ENCODE measurements at places on chromosomes 12 and 14. TPM values are rescaled to one million over a fixed set of nuclear protein-coding genes. Genes with fewer than 3 reads are reported as not detected.

GRCh38 chr14:89185919-89186855, 230.8 kb downstream of the FOXN3 start:
- DNase-seq: no peak
- H3K4me1 ChIP-seq: peaks cover 45% of the 10 kb centered on the region
- H3K4me3 ChIP-seq: peak overlapping the region; percentile 44
- no peaks in the 10 kb centered on the region for H3K27me3 ChIP-seq
- H3K27ac ChIP-seq: peak overlapping the region; percentile 92

GRCh38 chr12:112466835-112467234, 48.1 kb downstream of the PTPN11 start:
- peak overlapping the region; percentile 3 for H3K27ac ChIP-seq
- peaks cover 12% of the 10 kb centered on the region for H3K4me1 ChIP-seq
- H3K27me3 ChIP-seq: no peaks in the 10 kb centered on the region
- no peak for DNase-seq
- no peak overlapping the region for H3K4me3 ChIP-seq

GRCh38 chr14:92628636-92629035, 115.1 kb downstream of the RIN3 start:
- no peak overlapping the region for H3K4me3 ChIP-seq
- no peaks in the 10 kb centered on the region for H3K4me1 ChIP-seq
- no peak overlapping the region for H3K27ac ChIP-seq
- H3K36me3 ChIP-seq: no peaks in the 10 kb centered on the region

- H3K27ac ChIP-seq: no peak overlapping the region
- H3K27me3 ChIP-seq: no peaks in the 10 kb centered on the region
- H3K4me3 ChIP-seq: no peak overlapping the region
- no peak for DNase-seq
- H3K4me1 ChIP-seq: no peaks in the 10 kb centered on the region
- H3K36me3 ChIP-seq: no peaks in the 10 kb centered on the region
Measured at GRCh38 chr12:42770261-42770660, 180.7 kb upstream of the PRICKLE1 start.

DNA sequence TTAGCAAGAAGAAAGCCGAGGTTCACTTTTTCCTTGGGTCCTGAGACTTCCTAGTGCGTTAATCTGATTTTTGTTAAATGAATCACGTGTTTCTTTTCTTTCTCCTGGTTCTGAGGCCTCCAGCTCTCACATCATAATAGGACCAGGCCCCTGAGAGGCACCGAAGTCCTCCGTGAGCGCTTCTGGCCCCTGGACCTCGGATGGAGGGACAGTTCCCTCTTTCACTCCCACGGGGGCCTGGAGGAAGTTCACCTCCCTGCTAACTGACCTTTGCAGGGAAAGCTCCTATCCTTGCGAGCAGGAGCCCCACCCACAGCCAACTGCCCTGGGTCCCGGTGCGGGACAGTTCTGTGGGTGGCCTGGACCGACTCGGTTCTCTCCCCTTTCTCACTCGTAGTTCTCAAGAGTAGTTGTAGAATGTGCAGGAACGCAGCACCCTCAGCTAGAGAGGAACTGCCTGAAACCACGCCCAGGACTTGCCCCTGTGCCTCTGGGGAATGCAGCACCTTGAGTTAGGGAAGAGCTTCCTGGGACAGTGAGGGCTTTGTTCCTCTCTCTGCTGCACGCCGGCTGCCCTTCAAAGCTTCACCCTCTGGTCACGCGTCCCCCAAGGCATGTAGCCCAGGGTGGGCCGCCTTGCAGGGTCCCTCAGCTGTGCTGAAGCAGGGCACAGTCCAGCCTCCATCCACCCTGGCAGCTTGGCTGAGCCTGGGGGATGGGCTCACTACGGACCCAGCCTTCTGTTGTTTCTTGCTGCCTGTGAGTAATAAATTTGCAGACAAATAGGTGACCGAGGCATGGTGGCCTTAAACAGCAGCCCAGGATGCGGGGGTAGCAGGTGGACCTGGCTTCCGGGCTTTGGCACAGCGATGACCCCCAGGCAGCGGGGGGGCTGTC, 264.6 kb downstream of the ADGRD1 start:
- DNase-seq: no peak
- H3K27ac ChIP-seq: no peak overlapping the region
- H3K4me3 ChIP-seq: no peak overlapping the region
- H3K27me3 ChIP-seq: peaks cover 6% of the 10 kb centered on the region
- no peaks in the 10 kb centered on the region for H3K36me3 ChIP-seq
- H3K4me1 ChIP-seq: no peaks in the 10 kb centered on the region

DNA sequence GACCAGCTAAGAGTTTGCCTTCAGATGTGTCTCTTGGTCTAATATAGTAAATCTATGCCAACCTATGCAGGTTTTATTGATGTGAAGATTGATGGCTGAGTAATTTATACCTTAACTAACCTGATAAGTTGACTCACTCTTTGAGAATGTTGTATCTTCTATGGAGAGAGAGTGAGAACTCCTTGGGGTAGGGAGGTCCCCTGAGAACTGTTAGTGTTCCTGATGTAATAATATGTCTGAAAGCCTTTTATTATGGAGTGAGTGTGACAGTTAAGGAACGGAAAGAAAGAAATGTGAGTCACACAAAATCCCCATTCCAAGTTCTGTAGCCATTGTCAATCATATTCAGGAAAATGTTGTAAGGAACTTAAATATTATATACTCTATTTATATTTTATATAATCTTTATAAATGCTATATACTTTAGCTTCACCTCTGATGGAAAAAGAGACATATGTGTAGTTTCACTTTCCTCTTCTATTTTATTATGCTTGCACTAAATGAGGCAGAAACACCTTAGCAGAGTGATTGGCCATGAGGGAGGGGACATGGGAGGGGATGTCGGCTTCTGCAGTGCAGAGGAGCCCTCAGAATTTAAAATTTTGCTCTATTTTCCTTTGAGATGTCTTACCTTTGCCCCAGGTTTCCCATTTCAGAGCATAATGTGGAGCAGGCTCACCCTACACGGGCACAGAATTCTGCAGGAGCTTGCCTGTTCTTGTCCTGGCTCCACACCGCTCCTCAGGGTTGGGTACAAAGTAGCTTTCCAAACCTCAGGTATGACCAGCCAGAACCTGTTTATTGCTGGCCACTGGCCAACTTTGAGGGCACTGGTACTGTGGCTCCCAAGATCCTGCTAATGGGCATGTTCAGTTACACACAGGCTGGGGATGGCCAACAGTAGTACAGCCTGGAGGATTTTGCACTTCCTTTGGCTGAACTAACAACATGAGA, 57.7 kb downstream of the ARF6 start:
- H3K27me3 ChIP-seq: no peaks in the 10 kb centered on the region
- H3K4me1 ChIP-seq: peaks cover 19% of the 10 kb centered on the region
- H3K36me3 ChIP-seq: no peaks in the 10 kb centered on the region

The OASL gene
- polyA plus RNA-seq: 0.22 TPM

The GPR84 gene
- not detected for polyA plus RNA-seq
